ENCODE measurements at places on chromosomes 11 and 22.

DNA sequence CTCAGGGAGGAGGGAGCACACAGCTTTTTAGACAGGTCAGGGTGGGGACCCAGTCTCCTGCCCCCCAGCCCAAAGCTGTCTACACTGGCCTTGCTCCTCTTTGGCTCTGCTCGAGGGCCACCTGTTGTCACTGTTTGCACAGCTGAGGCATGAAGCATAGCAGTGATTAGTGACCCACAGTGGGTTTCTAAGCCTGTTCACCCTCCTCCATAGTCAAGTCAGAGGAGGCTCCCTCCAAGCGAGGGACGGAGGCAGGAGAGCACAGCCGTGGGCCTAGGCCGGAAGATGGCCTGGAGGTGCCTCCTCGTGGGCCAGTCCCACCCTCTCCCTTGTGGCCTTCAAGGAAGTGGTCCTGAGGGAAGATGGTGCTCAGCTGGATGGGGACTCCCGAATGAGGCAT is 241.1 kb downstream of the GRIK4 start:
- DNase-seq = no peak

DNA sequence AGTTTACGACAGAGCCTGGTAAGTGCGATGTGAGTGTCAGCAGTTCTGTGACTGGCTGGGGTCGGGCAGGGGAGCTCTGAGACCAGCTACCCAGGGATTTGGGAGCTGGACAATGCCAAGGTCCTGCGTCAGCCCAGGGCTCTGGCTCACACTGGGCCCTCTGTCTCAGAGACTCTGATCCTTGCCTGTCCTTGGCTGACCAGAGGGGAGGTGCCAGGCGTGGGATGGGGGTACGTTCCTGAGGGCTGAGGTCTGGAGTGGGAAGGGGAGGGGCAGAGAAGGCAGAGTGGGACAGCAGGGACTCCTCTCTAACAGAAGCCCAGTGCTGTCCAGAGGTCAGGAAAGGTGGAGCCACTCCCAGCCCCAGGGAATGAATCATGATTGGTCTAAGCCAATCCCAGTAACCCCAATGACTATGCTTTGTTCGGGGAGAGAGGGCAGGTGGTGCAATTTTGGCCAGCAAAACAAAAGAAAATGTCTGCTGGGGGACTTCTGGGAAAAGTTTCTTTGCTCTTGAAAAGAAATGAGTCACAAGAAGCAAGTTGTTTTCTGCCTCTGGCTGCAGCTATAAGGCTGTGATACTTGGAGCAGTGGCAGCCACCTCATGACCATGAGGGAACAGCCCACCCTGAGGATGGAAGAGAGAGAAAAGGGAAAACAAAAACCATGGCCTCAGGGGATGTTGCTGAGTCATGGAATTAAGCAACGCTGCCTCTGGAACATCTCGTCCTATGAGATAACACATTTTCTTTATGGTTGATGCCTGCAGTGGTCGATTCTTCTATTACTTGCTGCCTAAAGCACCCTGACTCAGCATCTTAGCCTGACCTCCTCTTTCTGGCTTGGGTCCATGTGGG is 108.3 kb downstream of the CHST1 start:
- DNase-seq = no peak

GRCh38 chr11:131671734-131672133 is 301.3 kb downstream of the NTM start:
- no peak for DNase-seq

GRCh38 chr22:45281010-45281409 is 3.7 kb upstream of the UPK3A start:
- no peak for DNase-seq

DNA sequence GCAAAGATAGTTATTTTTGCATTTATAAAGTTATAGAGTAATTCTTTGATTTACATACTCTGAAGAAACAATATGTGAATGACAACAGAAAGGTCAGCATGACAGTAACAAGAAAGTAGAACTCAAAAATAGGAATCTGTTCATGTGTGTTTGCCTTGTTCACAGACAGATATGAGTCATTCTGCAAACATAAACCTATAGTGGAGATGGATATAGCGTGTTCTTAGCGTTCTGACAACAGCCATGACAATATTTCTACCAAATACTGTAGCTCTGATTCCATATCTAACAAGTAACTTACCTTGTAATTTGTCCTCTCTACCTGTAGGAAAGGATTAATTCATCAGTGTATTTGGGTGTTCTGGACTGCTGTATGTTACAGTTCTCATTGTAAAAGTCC is 208.5 kb upstream of the MTMR2 start:
- no peak for DNase-seq

DNA sequence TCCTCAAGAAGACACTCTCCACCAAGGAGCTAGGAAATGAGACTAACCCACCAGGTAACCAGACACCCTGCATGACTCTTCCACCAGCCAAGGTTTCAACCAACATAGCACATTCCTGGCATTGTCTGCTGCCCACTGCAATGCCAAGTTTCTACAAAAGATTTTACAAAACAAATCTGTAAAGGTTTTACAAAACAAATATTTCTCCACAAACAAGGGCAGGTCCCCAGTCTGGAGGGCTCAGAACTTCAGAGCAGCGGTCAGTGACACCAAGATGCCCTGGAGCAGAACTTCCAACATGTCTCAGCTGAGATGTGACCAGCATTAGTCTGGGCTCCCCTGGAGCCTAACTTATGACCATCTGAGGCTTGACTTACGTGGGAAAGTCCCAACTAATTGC is 14.0 kb downstream of the GALNT18 start:
- DNase-seq = no peak

DNA sequence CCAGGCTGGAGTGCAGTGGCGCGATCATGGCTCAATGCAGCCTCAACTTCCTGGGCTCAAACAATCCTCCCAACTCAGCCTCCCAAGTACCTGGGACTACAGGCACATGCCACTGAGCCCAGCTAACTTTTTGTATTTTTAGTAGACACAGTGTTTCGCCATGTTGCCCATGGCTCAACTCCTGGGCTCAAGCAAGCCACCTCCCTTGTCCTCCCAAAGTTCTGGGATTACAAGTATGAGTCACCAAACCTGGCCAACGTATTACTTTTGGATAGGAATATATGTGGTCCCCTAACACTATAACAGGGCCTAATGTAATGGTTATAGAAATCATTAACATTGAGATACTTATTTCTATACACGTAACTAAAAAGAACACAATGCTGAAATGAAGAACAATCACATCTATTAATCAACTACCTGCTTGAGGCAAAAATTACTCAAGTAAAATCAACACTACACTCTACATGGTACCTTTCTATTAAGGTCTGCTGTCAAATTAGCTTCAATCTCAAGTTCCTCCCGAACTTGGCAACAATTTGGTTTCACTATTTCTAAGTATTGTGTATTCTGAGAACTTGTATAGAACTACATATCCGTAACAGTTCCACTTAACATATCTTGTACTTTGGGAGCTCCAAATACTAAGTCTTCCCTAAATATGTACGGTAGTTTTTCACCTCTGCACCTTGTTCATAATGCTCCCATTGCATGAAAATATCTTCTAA is 124.9 kb downstream of the FCHSD2 start:
- DNase-seq = no peak

GRCh38 chr11:1759151-1759850 is 4.4 kb downstream of the CTSD start:
- no peak for DNase-seq
